Stimulated activated CD8-positive, alpha-beta memory T cell treated with anti-CD3 and anti-CD28 coated beads, Interleukin-4, amount 100 ng/mL, for 1 hour (primary cell): ENCODE measurements at places on chromosomes 6 and 20.

DNA sequence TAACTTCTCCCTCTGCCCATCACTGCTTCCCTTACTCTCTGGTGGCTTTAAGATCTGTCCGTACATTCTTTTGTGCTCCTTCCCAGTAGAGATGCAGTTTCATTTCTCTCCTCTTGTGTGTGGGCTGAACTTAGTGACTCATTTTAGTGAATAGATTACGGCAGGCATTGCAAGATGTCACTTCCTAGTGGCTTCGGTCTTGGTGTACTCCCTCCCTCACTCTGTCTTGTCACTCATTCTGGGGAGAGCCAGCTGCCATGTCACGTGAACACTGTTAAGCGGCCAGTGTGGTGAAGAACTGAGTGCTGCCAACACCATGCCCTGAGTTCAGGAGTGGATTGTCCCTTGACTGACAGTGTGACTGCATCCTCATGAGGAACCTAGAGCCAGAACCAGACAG, 115.9 kb downstream of the OTOR start:
- no peak for DNase-seq

DNA sequence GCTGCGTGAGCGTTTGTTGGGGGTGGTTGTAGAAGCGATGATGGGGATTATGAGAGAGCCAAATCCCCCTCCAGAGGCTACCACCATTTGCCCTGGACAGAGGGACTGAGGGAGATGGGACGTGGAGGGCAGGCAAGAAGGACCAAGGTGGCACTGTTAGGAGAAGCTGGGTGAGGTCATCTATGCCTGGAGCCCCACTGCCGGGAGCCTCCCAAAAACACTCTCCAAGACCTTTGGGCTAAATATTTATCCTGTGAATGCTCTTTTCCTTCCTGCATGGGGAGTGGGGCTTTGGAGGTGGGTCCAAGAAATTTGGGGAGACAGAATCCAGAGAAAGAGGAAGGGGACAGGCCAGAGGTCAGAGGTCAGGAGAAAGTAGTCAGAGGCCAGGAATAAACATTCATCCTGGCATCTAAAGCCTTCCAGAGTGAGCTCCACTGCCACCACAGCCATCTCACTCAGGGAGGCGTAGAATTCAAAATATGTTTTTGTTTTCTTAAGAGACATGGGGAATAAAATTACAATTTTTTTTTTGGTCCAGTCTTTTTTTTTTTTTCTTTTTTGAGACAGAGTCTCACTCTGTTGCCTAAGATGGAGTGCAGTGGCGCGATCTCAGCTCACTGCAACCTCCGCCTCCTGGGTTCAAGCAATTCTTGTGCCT, 17.8 kb upstream of the PTGIS start:
- no peak for DNase-seq

DNA sequence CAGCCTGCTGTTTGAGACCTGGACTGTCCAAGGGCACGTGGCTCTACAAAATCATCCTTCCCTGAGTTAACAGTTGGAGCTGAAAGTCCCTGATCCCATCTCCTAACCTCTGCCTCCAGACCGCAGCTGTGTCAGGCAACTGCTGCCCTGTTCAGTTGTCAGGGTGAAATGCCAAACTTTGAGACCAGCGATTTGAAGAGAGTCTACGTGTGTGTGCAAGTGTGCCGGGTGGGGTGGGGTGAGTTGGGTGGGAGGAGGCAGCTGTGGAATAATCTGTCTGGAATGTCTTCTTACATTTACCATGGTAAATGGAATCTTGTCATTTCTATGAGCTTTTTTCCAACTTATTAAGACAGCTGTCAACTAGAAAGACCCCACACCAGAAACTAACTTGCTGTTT, 81.0 kb upstream of the FAM8A1 start:
- no peak for DNase-seq

DNA sequence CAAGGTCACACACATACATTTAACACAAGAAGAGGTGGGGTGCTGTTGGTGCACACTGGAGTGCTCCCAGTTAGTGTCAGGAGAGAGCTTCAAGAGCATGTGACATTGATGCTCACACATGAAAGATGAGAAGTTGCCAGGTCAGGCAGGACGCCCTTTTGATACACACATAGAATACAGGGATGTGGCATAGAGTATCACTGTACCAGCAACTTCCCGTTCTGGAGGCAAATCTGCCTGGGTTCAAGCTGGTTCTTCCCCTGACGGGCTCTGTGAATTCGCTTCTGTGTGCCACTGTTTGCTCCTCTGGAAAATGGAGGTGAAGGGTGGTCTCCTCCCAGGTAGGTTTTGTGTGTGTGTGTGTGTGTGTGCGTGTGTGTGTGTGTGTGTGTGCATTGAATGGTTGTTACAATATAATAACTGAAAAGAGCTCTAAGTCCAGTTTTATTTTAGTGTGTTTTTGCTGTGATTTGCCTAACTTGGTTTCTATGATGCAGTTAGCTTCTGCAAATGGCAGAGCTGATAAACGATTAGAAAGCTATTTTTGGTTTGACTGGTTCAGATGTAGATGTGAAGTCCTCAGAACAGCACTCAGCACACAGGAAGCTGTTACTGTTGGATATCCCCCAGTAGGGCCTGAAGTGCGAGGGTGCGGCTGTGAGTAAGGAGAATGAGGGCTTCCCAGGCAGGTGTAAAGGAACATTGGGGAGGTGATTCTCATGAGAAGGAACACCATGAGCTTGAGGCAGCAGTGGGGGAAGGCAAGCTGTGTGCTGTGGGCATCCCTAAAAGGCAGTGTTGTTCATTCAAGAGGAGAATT, 53.4 kb downstream of the HIVEP1 start:
- DNase-seq, result no peak

DNA sequence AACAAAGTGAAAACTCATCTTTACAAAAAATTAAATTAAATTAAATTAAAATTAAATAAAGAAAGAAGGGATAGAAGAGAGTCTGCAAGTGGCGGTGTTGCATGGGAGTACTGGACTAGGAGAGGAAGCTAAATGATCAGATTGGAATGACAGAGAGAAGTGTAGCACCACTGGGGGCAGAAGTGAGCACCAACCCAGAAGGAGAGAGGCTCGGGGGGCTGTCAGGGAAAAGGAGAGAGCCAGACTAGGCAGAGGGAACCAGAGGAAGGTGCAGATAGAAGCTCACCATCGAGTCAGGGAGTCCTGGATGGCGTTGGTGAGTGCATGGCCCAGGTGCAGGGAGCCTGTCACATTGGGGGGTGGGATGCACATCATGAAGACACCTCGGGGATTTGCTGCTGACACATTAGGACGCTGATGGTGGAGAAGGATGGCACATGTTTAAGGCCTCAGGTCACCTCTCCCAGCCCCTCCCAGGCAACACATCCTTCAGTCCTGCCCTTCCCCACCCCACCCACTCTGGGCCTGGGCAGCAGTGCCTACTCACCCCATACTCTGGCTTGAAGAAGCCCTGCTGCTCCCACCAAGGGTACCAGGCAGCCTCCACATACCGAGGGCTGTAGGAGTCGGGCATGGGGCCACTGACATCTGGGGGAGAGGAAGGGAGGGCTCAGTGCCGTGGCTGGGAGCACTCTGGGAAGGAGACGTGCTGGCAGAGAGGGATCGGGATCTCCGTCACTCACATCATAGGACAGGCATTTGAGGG, 4.0 kb downstream of the VARS1 start:
- DNase-seq, result no peak

- no peak for DNase-seq
Observed at GRCh38 chr6:114735025-114735735, 392.4 kb upstream of the HS3ST5 start.

GRCh38 chr20:33679758-33680485, 5.7 kb upstream of the NECAB3 start:
- no peak for DNase-seq

DNA sequence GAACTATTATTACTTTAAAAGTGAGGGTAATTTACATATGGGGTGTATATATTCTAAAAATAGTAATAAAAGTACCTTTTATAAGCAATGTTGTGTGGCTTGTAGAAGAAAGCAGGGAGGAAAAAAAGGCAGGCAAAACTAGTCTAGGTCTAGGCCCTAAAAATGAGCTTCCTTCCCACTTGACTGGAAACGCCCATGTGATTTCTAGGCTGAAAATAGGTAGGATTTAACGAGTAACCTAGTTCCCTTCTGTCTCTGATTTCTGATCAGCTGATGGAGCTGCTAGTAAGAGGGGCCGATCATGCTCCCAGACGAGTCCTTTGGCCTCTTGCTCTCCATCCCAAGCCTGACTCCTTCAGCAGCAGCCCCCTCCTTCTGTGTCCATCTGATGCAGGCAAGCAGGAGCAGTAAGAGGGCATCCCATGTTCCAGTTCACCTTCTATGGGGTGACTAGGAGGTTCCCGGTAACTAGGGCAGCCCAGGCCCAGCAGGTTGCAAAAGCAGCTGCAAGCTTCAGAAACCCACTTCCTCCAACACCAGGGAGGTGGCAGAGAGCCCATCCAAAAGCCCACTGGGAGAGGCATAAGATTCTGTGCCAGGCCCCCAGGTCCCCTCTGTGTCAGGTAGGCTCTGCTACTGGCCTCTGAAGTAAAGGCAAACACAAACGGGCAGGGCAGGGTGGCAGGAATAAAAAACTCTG, 24.4 kb downstream of the TBC1D20 start:
- no peak for DNase-seq

GRCh38 chr20:10539818-10540553, 104.9 kb downstream of the SLX4IP start:
- no peak for DNase-seq

DNA sequence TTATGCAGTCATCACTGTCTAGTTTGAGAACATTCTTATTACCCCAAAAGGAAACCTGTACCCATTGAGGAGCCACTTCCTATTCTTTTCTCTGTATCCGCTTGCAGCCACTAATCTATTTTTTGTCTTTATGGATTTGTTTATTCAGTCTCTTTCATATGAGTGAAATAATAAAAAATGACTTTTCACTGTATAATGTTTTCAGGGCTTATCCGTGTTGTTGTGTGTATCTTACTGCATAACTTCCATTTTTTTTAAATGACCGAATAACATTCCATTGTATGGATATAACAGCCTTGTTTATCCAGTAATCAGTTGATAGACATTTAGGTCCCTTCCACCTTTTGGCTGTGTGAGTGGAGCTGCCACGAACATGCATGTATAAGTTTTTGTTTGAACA, 86.6 kb downstream of the ZFAND3 start:
- DNase-seq, result no peak

DNA sequence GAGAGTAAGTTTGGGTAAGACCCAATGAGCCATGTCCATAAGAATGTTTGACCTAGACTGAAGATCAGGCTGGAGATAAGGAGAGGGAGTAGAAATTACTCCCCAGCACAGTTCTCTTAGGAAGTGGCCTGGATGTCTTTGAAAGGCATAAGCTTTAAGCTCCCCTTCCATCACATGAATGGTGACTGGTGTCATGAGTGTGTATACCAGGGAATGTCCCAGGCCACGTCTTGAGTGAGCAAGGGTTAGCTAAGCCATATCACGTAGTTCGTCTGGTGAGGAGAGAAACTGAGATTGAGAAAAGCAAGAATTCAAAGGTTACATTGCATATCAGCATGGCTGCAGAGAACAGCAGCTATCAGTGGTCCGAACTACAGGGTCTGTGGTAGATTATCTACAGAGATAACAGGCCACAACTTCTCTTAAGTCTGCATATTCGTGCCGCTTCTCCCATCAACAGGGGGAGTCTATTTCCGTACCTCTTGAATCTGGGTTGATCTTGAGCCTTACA, 60.1 kb upstream of the BMP2 start:
- no peak for DNase-seq

GRCh38 chr6:144179828-144180227, 29.5 kb downstream of the STX11 start:
- no peak for DNase-seq

DNA sequence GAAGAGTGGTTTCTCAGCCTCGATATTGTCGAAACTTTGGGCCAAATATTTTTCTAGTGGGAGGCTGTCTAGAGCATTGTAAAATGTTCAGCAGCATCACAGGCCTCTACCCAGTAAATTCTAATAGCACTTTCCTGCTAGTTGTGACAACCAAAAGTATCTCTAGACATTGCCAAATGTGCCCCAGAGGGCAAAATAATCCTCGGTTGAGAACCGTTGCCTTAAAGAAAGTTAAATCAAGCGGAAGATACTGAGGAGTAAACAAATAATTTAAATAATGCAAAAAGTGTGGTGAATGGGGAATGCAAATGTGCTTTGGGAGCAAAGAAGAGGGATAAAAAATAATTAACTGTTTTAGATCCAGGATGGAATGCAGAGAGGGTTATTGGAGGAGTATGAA, 106.4 kb upstream of the ASCC3 start:
- no peak for DNase-seq

DNA sequence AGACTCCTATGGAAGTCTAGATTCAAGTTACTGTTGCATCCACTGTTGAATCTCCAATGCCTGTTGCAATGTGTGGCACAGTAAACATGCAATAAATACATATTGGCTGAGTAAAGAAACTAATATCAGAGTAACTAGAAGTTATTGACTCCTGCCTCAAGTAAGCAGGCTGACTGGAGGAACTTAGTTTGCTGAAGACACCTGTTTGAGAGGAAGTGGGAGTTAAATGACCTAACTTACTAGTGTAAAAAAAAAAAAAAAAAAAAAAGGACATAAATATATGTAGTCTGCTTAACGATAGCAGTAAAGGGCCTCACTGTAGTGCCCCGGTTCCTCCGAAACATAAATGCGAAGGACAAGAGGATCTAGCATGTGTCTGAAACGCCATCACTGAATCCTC, 249.8 kb upstream of the PRDM1 start:
- no peak for DNase-seq

- no peak for DNase-seq
Observed at GRCh38 chr6:99402448-99402847, 8.5 kb upstream of the COQ3 start.

- no peak for DNase-seq
Observed at GRCh38 chr20:9225879-9226278, 157.0 kb downstream of the PLCB4 start.

DNA sequence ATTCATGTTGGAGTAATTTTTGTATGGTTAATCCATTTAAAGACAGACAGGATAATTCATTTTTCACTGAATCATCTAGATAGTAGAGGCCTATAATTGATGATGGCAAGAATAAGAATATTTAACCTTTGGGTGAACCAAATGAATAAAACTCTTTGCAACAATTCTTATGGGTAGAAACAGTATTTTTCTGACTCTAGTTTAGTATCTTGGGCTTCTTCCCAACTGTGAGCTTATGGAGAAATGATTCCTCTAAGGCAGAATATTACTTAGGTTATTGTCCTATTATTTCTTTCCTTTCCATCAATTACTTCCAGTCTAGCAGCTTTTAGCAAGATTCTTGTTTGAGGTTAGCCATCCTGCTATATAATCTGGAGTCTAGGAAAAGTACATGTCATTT, 734.9 kb upstream of the FLRT3 start:
- no peak for DNase-seq

DNA sequence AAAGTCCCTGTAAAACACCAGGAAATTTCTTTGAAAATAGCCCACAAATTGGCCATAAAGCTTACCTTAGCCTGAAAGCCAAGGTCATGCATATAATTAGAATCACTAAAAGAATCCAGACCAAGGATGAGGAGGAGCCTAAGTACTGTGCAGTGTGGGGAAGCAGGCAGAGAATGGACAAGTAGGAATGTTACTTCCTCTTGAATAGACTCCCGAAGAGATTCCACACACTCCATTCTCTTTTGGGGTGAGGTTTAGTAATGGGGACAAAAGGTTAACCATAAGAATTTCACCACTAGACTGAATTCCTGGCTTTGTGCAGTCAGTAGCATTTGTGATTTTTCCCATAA, 27.5 kb upstream of the MARCKS start:
- no peak for DNase-seq
